ENCODE measurements at places on chromosomes 7 and 10. TPM values are rescaled to one million over a fixed set of nuclear protein-coding genes. Genes with fewer than 3 reads are reported as not detected.

GRCh38 chr7:102079140-102080018 lies 207.3 kb upstream of the SH2B2 start:
- DNase-seq: no peak

GRCh38 chr10:7857262-7857661 lies 39.0 kb downstream of the TAF3 start:
- no peak for DNase-seq

GRCh38 chr7:157542068-157543021 lies 205.5 kb downstream of the DNAJB6 start:
- DNase-seq: no peak

GRCh38 chr7:80671744-80672143 lies 33.3 kb downstream of the CD36 start:
- no peak for DNase-seq

DNA sequence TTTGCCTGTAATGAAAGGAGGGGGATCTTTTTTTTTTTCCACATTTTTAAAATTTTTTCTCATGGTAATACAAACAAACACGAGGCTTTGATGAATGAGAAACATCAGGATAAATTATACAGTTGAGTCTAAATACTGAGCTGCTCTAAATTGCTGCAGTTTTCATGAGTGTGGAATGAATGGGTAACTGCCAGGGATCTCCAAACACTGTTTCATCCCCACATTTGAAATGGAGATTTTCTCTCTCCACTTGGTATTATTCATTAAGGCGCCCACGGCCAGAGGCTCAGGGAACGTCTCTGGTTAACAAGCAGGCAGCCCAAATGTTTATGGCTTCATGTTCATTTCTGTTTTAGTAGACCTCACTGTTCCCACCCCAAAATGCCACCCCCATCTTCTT lies 717.1 kb downstream of the GRID1 start:
- no peak for DNase-seq

GRCh38 chr7:42886893-42887505 lies 24.9 kb downstream of the C7orf25 start:
- no peak for DNase-seq

- no peak for DNase-seq
These were observed 307.4 kb upstream of the AOAH start for GRCh38 chr7:37031571-37032257.

- DNase-seq: peak; percentile 49
These were observed 127.5 kb downstream of the DNAJB6 start for GRCh38 chr7:157464111-157464970.

DNA sequence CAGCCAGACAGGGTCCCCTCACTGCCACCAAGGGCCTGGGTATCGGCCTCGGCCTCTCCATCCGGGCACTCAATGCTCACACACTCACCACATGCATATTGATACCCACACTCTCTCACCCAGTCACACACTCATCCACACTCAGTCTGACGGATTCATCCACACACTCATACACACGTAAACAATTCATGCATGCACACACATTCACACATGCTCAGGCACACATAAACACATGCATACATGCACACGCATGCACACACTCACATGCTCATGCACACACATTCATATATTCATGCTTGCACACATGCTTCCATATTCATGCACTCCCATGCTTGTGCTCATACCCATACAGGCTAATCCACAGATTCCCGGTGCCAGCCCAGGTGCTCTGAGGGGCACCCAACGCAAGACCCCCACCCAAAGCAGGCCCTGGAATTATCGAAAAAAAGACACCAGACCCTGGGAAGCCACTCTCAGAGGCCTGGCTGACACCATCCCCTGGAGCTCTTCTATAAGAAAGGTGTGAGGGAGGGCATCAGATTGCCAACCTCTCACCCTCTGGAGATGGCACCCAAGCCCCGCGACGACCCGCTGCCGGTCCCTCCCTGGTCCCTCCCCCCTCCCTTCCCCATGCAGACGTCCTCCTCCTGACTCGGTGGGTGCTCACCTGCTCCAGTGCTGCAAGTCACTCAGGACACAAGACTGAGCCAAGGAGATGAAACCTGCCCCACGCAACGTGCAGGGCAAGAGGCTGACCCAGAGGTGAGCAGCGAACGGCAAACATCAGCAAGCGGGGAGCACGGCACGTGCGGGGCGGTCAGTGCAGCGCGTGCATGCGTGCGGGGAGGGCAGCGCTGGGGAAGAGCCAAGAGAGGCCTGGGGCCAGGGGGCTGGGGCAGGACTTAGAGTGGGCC lies 15.2 kb downstream of the STK32C start:
- no peak for DNase-seq

GRCh38 chr10:127046975-127047877 lies 142.0 kb downstream of the DOCK1 start:
- DNase-seq: no peak

GRCh38 chr7:122550545-122550944 lies 148.4 kb downstream of the RNF133 start:
- no peak for DNase-seq

Gene ITIH5
- not detected for total RNA-seq

Gene RHOBTB1
- total RNA-seq: 15.8 TPM

Gene CRHR2
- total RNA-seq: 0.18 TPM

Gene SLC18A3
- total RNA-seq: 16.7 TPM

Gene AKR1C8
- total RNA-seq: not detected
